ENCODE measurements at places on chromosomes 11 and 22. TPM values are rescaled to one million over a fixed set of nuclear protein-coding genes. Genes with fewer than 3 reads are reported as not detected.

Gene USP2
- total RNA-seq = 1.1 TPM

Gene MMP27
- not detected for total RNA-seq

Gene GGT5
- total RNA-seq = 1.8 TPM

Gene SFI1
- total RNA-seq = 18.3 TPM

Gene KCNK4
- total RNA-seq = 0.18 TPM
